NCI-H524 (cell line): ENCODE measurements at places on chromosomes 2 and 18.

- DNase-seq: peak; percentile 44
These were observed 368.4 kb downstream of the MTX2 start for GRCh38 chr2:176637486-176638166.

DNA sequence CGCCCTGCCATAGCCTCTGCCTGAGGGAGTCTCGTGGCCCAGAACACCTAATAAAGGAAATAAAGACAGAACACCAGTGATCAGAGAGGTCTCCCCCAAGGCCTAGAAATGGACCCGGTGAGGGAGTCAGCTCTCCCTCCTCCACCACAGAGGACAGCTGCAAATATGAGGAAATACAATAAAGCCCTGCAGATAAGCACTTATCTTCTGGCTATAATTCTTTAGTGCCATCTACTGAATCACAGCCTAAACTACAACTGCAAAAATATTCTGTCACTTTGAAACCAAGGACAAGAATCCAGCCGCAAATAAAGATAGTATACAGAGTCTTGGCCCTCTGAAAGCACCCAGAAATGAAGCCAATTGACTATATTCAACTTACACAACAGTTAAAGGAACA lies 42.4 kb upstream of the TACR1 start:
- DNase-seq: peak; percentile 45

DNA sequence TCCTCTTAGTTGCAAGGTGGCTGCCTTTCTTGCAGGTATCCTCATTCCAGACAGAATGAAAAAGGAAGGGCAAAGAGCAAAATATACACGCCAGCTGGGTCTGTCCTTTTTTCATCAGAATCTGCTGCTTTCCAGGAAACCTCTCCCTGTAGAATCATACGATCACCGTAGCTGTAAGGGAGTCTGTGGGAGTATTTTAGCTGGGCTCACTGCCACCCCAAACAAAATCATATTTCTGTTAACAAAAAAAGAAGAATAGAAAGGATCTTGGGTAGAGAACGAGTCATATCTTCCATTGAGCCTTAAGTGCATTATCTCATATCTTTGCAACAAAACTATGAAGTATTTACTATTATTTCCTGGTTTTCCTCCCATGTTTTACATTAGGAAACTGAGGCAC lies 15.0 kb upstream of the TANC1 start:
- no peak for DNase-seq

GRCh38 chr18:45896991-45897390 lies 70.1 kb downstream of the EPG5 start:
- DNase-seq: no peak

DNA sequence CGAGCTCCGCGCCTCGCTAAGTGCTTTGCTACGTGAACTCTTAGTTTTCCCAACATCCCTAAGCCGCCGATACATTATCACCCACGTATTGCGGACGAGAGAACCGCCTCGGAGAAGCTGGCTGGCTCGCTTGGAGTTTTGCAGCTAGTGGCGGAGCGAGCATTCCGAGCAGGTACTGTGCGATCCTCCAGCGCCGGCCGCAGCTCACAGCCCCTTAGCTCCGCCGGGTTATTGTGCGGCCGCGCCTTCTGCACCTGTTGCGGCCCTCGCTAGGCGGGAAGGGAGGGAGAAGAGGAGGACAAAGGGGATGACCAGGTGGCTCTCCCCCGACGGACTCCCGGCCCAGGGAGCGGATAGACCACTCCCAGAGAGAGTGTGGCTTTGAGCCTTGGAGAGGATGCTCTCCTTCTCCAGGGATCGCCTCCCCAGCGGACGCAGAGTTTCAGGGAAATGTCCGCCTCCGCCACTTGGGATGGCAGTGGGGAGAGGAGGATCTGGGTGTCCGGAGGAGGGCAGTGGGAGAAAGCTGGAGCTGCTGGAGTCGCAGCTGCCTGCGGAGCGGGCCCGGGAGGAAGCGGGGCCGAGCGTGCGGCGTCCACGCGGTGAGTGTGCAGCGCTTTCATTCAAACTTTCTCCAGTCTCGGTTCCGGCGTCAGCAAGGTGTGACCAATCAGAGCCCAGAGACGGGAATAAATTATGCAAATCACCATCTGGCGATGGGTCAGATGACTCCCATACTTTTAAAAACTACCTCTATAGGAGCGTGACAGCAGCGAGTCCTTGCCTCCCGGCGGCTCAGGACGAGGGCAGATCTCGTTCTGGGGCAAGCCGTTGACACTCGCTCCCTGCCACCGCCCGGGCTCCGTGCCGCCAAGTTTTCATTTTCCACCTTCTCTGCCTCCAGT lies at the start of gene LIPG:
Gene LIPG (plus strand): TSS at position 769 of the 905 bp plus-strand sequence. CDS start 252 bp downstream, outside the sequence.
- peak; percentile 83 for DNase-seq

GRCh38 chr2:101630224-101630949 lies 67.1 kb upstream of the MAP4K4 start:
- no peak for DNase-seq

DNA sequence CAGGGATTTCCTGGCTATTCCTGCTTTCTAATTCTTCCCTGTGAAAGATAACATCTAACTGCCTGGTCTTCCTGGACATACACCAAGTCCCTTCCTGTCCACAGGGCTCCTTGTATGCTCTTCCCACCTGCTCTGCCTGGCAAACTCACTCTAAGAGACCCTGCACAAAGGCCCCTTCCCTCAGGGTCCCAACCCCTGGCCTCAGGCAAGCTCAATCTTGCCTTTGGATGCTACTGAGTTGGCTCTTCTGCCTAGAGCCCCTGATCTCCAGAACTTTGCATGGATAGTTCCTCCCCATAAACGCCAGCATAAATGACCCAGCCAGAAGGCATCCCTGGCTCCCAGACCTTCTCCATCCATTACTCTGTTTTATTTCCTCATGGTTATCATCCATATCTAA lies 98.3 kb upstream of the OTOS start:
- DNase-seq: no peak

- DNase-seq: no peak
These were observed 616.1 kb upstream of the LRATD1 start for GRCh38 chr2:14016289-14016955.

- peak; percentile 70 for DNase-seq
These were observed 78.9 kb upstream of the STON1 start for GRCh38 chr2:48450936-48451602.

DNA sequence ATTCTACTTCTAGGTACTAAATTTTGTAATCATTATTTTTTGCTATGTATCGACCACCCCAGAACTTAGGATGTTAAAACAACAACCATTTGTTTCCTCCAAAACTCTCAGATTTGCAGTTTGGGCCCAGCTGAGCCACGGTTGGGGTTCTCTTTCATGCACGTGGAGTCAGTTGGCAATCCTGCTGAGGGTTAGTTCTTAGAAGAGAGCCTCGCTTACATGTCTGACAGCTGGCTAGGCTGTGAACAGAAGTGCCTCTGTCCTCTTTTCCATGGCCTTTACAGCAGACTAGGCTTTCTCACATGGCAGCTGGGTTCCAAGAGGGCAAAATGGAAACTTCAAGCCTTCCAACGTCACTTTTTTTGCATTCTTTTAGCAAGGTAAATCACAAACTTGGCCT lies 9.3 kb upstream of the RGPD4 start:
- DNase-seq: no peak

GRCh38 chr2:85854166-85854509 lies 34.7 kb downstream of the ST3GAL5 start:
- DNase-seq: no peak

- no peak for DNase-seq
These were observed 51.4 kb upstream of the TMEM87B start for GRCh38 chr2:112003576-112004252.

- no peak for DNase-seq
These were observed 12.0 kb upstream of the RANBP2 start for GRCh38 chr2:108707300-108707699.

- no peak for DNase-seq
These were observed 1.9 kb upstream of the SPAST start for GRCh38 chr2:32061430-32061829.

- DNase-seq: no peak
These were observed 484.7 kb upstream of the NRXN1 start for GRCh38 chr2:51516667-51517066.

GRCh38 chr2:37812414-37812813 lies 112.7 kb upstream of the RMDN2 start:
- no peak for DNase-seq

GRCh38 chr2:238403632-238404405 lies 22.9 kb upstream of the ASB1 start:
- no peak for DNase-seq

DNA sequence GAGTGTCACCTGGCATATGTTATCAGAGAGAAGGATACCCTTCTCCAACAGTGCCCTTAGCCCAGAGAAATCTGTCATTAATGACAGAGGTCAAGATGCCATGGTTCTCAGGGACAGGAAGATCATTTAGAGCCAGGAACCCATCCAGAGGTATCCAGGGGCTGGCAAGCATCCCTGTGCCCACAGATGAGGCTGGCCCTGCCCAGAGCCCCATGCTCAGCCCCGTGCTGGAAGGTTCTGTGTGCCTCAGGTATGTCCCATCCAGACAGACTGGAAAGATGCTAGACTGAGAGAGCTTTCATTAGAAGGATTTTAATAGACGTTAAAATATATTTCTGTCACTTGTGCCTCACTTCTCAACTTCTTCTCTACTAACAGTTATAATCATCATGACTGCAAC lies 8.2 kb upstream of the TUBB6 start:
- no peak for DNase-seq

DNA sequence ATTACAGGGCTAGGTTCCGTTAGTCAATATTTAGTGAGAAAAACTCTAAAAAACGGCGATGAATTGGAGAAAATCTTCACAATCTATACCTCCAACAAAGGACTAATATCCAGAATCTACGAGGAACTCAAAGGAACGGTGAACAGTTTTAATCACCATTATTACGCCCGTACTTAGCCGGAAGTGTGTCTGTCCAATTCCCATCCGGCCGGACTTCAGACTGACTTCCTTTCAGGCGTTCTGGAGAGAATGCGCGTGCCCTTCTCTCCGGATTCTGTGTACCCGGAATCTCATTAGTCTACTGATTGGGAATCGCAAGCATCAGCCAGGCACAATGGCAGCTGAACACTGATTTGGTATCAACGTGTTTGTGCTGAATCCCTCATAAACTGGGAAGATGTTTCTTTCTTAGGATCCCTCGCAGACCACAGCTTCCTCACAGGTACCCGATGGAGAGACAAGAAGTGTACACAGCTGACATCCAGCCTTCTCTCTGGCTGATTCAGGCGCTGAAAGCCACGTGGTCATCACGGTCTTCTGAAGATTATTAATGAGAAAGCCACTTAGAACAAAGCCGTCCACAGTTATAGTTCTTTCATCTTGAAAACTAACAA lies 239.9 kb downstream of the ZNF516 start:
- DNase-seq: no peak

GRCh38 chr2:54062401-54062800 lies 53.0 kb upstream of the ACYP2 start:
- DNase-seq: no peak

GRCh38 chr2:42804891-42805290 lies 12.5 kb upstream of the HAAO start:
- no peak for DNase-seq

DNA sequence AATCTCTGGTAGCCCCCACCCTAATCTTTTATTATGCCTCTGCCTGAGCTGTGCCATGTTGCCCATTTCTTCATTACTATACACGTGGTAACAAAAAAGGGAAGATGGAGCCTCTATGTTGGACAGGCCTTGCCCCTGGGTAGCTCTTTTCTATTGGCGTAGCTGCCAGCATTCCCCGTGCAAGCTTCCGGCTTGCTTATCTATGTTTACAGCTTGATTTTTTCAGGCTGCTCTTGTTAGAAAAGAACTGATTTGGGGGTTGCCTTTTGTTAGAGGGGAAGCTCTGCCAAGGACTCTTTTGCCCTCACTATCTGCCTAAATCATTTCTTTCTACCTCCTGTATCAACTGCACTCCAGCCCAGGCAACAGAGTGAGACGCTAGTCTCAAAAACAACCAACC lies 45.5 kb upstream of the ZSWIM2 start:
- DNase-seq: no peak

GRCh38 chr2:32012872-32013271 lies 2.1 kb upstream of the MEMO1 start:
- no peak for DNase-seq

GRCh38 chr18:13599031-13599430 lies 127.3 kb downstream of the FAM210A start:
- no peak for DNase-seq

- DNase-seq: no peak
These were observed 15.3 kb downstream of the KYNU start for GRCh38 chr2:142892715-142893114.

DNA sequence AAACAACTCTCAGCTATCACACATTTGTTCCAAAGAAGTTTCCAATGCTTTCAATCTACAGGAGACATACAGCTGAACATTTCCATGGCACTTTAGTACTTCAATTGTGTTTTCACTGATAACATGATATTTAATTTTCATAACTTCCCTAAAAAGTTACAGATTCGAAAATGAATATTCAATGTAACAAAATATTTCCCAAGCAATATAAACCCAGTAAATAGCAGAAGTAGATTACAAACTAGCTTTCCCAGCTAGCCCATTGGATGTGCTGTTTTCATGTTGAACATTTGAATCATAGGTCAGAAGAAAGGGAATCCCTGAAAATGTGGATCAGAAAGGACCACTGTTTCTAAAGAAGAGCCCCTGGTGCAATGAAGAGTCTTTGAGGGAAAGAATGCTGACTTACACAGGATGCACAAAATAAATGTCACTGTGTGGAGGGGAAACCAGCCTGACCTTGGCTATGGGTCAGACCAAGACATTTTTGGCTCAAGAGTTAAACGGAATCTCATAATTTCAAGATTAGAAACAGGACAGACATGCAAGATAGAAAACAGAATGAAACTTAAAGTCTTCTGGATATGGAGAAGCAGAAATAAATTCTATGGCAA lies 22.5 kb downstream of the CYTIP start:
- DNase-seq: no peak

GRCh38 chr2:191399601-191400000 lies 154.4 kb downstream of the MYO1B start:
- DNase-seq: no peak

- no peak for DNase-seq
These were observed 228.0 kb downstream of the ETAA1 start for GRCh38 chr2:67625178-67625577.

DNA sequence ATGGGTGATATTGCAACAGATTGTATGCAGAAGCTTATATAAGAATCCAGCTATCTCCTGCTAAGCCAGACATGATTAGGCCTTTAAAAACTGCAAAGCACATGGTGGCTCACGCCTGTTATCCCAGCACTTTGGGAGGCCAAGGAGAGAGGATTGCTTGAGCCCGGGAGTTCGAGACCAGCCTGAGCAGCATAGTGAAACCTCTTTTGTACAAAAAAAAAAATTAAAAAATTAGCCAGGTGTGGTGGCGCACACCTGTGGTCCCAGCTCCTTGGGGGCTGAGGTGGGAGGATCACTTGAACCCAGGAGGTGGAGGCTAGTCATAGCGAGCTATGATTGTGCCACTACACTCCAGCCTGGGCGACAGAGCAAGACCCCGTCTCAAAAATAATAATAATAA lies 204.6 kb downstream of the TNS1 start:
- DNase-seq: no peak
